ENCODE measurements at places on chromosomes 6 and 20.

GRCh38 chr6:27547157-27548075 lies 74.5 kb upstream of the ZNF184 start:
- peak; percentile 47 for DNase-seq

DNA sequence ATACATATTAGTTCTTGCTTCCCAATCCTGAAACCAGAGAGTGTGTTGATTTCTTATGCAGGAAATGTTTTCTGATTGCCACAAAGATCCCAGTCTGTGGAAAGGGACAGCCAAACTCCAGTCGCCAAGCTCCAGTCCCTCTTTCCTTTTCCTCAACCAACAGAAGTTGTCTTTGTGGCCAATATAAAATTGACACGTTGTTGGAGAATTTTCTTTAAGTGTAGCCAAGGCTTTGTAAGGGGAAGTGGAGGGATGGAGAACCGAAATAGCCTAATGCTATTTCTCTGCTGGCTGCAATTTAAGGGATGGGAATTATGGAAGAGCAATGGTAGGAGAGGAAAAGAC lies 5.4 kb downstream of the ADGRB3 start:
- no peak for DNase-seq

DNA sequence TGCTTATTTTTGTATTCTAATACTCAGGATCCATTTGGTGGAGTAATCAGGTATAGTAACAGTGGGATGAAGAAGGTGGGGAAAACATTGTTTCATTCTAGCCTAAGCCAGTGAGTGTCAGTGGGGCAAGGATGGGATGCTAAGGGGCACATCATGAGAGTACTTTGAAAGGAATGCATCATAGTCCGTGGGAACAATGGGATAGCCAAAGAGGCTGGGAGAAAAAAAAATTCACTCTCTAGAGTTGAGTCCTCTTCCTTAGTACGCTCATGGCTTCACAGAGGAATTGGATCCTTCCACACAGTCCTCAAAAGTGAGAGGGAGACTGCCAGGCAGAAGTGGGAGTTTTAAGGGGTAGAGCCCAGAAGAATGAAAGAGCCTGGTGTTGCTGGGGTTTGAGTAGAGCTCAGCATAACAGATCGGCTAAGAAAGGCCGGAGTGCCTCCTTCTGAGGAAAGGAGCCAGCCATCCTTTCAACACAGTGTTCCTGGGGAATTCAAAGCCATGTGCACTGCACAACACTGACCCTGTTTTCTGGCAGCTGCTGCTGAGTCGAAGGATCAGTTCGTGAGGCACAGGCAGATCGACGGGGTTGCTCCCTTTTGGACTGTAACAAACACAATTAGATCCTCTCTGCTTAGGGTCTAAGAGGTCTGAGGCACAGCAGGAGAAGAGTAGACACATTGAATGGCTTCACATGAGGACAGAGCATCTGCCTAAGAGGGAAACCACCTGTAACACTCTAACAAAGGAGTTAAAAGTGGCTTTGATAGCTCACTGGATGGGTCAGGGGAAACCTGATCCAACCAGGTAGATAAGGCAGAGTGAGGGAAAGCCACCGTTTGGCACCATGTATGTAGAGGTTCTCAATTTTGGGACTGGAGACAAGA lies 61.2 kb downstream of the ELOVL5 start:
- DNase-seq, result no peak

GRCh38 chr6:96683819-96684528 lies 121.0 kb downstream of the FHL5 start:
- DNase-seq, result no peak

DNA sequence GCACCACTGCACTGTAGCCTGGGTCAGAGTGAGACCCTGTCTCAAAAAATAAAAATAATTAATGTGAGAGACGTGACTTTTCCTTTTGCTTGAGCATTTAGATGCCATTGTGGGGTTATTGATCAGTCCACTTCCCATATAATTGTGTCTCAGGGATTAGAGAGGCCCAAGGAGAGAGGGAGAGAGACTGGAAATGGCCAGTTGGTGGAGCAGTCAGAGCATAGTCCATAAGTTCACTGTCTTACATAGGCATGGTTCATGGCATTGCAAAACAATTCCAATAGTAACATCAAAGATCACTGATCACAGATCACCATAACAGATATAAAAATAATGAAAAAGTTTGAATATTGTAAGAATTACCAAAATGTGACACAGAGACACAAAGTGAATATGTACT lies 15.2 kb upstream of the SDHAF4 start:
- DNase-seq, result no peak

DNA sequence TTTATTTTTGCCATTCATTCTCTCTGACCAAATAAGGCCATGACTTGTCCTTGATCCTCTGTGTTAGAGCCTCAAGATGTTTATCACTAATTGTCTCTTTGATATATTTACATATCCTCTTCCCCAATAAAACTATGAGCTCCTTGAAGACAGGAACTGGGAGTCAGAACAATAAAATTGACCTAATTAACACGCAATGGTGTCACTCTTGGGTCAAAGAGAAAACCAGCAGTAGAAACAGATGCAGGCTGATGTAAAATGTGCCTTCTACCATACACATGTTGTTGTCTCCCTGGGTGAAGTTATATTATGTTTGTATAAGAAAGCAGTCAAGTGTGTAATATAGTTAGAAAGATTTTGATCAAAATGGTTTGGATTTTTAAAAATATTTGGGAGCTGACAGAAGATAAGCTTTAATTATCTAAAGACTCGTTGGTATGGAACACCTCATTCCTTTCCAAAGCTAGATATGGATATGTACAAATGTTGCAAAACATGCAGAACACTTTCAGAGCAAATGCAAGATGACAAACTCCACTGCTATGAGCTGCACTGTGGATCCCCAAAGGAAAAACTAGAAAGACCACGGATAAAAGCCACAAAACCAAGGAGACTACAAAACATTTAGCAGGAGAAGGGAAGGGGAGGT lies 109.7 kb upstream of the STMND1 start:
- no peak for DNase-seq

- DNase-seq, result no peak
These were observed 104.2 kb upstream of the THEMIS start for GRCh38 chr6:128005009-128005408.

GRCh38 chr20:45851501-45851900 lies 5.7 kb downstream of the ACOT8 start:
- no peak for DNase-seq

- no peak for DNase-seq
These were observed 39.5 kb upstream of the THBS2 start for GRCh38 chr6:169293196-169293595.

DNA sequence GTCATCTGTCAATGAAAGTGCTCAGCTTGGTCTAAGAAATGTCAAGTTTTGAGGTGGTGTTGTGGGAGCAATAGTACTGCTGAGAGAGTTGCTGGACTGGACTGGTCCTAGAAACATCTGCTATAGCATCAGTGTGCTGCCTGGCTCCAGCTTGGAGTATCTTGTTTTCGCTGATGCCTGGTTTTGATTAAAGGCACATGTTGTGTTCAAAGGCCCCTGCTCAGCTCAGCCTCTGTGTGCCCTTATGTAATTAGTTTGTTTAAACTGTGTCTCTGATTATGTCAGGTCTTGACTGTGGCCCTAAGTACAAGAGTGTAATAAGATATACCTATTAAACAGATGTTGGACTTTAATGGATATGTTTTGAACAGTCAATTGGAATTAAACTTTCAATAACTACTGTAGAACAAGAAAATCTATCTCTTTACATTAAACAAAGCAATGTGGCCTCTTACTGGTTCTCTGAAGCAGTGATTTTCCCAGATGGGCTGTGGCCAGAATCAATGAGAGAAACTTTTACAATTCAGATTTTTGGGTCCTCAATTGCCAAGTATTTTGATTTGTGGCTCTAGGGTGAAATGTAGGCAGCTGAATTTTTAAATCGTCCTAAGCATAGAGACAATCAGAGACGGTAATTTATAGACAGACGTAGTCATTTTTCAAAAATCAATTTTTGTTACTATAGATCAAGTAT lies 668.2 kb downstream of the DHX35 start:
- DNase-seq, result no peak

- DNase-seq, result no peak
These were observed 545.6 kb downstream of the PKHD1 start for GRCh38 chr6:51541847-51542246.

- DNase-seq, result no peak
These were observed 8.1 kb downstream of the TFAP2B start for GRCh38 chr6:50826803-50827202.

DNA sequence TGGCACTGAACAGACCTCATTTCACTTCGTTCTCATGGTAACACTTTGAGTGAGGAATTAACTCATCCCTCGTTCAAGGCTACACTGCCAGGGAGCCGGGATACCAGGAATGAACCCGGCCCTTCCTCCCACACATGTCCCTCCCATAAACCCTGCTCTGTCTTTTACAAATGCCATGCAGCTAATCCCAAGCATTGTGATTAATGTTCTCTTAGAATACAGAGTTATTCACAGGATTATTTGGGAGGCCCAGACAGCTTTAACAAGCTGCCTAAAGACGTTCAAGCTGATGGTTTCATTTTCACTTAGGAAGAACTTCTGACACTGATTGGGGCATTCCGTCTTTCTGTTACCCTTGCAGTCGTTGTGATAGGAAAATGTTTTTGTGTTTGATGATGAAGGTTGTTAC lies 42.5 kb upstream of the CD83 start:
- no peak for DNase-seq

GRCh38 chr6:4516206-4516605 lies 260.0 kb upstream of the CDYL start:
- no peak for DNase-seq

GRCh38 chr6:127967708-127968107 lies 66.8 kb upstream of the THEMIS start:
- DNase-seq, result no peak

DNA sequence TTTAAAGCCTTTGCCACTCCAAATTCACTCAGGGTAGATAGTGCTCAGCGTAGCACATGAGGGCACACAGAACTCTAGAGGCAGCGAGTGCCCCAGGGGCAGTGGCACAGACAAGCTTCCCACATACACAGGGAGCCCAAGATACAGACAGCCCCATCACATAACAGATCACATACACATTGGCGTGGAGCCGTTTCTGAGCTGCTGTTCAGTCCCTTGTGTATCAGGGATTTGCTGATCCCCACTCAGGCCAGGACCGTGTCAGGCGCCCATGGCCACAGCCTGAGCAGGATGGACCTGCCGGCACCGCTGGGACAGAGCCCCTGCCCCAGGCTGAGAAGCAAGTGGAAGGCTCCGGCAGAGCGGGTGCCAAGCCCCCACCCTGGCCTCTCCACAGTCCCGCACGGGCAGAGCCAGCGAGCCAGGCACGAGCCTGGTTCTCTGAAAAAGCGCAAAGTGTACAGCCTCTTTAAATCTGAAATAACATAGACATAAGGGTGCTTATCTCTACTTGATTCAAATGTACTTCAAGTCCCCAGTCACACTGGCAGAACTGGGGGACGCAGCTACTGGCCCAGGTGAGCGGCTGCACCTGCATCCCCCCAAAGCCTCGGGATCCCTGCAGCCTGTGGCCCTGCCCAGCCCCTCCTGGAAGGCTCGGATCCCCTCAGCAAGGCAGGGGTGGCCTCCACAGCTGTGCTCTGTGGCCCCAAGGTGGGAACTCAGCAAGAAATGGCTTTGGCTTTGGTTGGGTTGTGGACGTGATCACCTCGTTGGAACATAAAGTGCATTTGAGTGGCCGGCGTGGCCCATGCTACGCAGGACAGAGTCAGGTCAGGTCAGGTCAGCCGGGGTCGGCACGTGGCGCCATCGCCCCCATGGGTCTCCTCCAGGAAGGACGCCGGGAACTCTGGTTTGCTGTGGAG lies 231.3 kb downstream of the ERMARD start:
- no peak for DNase-seq

DNA sequence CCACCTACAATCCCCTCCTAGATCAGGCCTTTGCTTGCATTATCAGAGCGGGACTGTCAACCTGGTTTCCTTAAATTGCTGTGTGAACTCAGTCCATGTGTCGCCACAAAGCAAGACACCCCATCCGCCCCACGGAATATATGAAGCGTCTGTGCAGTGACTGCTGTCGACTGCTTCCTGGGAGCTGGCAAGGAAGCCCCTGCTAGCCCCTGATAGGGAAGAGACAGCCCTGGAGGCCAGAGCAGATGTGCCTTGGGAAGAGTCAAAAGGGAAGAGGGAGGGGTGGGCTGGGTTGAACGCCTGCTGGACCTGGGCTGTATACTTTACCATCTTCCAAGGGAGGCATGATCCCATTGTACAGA lies 44.1 kb upstream of the APCDD1L start:
- DNase-seq, result no peak

- DNase-seq, result no peak
These were observed 20.5 kb downstream of the ADAT2 start for GRCh38 chr6:143429970-143430369.
